ENCODE measurements at places on chromosomes 5 and 9.

- DNase-seq, result no peak
Observed at GRCh38 chr5:37663538-37663937, 176.3 kb downstream of the GDNF start.

DNA sequence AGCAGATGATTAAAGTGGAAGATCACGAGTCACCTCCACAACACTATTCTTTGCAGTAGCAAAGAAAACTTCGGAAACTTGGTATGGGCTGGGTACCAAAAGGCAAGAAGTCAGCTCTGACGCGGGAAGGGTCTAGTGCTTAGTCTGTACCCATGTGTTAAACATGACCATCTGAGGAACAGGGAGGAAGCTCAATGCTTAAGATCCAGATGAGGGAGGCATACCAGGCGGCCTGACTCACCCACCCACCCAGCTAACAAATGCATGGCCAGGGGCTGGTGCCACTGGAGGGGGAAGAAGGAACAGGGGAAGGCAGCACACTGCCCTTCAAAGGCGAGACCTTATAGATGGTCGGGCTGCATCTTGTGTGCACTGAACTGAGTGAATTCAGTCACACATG lies 41.8 kb downstream of the CAMSAP1 start:
- DNase-seq, result no peak

DNA sequence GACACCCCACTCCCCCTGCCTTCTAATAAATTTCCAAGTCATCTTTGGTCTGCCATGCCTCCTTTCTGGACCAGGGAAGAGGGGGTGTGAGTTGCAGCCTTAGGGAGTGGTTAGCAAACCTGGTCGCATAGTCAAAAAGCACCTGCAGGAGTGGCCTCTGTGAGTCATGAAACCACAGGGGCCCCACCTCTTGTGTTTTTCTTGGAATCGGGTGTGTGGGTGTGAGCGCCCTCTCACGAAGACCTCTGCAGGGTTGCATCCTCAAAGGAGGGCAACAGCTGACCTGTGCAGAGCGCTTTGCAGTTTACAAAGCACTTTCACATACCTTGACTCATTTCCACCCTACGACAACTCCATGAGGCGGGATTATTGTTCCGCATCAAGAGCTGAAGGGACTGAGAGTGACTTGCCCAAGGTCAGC lies 36.8 kb upstream of the TEX48 start:
- DNase-seq, result no peak

- no peak for DNase-seq
Observed at GRCh38 chr5:14665949-14666348, 1.4 kb downstream of the OTULIN start.

GRCh38 chr9:94287877-94288513 lies 28.9 kb downstream of the ZNF169 start:
- no peak for DNase-seq

GRCh38 chr5:133781436-133782225 lies 169.3 kb upstream of the FSTL4 start:
- no peak for DNase-seq

DNA sequence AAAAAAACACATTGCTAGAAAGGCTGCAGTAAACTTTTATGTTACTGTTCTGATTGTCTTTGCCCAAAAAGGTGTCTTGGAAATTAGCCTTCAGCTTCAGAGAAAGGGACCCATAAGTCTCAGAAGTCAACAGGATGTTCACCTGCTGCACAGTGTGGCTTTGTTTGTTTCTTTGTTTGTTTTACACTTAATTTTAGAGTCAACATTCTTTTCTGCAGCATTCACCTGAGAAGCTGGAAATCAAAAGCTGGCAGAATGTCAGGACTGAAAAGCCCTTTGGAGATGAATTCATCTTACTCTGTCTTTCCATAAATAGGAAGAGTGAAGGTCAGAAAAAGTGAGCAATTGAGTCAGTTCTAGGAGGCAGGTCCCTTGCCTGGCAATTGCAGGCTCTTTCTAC lies 170.0 kb downstream of the PAPPA start:
- DNase-seq, result no peak

GRCh38 chr5:137097203-137097602 lies 401.9 kb downstream of the SPOCK1 start:
- no peak for DNase-seq

GRCh38 chr9:111853450-111853827 lies 43.2 kb upstream of the UGCG start:
- DNase-seq, result no peak

DNA sequence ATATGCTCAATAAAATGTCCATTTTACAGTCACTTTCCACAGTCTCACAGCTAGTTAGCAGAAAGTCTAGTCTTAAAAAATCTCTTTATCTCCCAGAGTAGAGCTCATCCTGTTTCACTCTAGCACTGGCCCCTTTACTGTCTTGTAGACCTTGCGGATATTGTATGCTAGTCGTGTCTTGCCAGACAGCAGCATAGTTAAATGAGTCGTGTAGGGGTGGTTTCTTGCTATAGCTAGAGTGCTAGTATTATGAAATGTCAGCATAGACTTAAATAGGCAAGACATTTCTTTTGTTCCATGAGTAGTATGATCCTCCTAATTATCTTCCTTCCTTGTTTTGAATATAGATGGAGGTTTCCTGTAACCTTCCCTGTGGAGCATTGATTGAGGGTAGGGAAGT lies 77.4 kb downstream of the C7 start:
- DNase-seq, result no peak

DNA sequence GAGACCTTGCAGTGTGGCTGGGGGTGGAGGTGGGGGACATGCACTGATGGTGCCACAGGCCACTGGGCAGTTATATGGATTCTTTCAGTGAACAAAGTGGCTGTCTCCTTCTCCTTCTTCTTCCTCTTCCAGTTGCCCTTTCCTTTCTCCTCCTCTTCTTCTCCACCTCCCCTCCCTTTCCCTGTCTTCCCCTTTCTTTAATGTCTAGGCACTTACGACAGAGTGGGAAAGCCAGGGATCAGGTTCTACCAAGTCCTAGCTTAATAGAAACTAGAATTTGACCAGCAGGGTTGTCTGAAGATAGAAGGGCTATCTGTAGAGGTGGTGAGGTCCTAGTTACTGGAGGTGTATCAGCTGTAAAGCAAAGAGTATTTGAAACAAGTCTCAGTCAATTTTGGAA lies 62.8 kb downstream of the COL15A1 start:
- no peak for DNase-seq

DNA sequence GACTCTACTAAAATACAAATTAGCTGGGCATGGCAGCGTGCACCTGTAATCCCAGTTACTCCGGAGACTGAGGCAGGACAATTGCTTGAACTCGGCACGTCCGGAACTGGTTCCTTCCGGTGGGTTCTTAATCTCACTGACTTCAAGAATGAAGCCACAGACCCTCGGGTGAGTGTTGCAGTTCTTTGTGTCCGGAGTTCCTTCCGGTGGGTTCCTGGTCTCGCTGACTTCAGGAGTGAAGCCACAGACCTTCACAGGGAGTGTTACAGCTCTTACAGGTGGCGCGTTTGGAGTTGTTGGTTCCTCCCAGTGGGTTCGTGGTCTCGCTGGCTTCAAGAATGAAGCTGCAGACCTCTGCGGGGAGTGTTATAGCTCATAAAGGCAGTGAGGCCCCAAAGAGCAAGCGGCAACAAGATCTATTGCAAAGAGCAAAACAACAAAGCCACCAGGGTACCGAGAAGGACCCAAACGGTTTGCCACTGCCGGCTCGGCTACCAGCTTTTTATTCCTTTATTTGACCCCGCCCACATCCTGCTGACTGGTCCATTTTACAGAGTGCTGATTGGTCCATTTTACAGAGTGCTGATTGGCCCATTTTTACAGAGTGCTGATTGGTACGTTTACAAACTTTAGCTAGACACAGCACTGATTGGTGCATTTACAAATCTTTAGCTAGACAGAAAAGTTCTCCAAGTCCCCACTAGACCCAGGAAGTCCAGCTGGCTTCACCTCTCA lies 28.6 kb upstream of the SLC6A19 start:
- DNase-seq, result no peak

DNA sequence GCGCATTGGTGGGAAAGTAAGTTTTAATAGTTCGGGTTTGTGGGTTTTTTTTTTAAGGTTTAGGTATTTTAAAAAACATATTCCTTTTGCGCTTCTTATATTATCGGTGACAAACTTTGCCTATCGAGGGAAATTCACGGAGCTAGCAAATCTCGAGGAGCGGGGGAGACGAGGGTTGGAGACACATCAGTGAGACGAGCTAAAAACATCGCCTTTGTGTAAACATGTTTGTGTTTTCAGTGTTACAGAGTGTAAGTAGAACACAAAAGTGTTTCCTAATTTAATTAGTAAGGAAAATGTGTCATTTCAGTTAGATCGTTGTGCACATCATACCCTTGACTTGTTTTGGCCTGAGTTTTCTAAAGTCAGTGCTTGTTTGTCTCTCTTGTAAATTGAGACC lies 945 bp downstream of the BTF3 start:
- DNase-seq, result no peak

GRCh38 chr9:126390923-126391322 lies 64.3 kb downstream of the MVB12B start:
- DNase-seq, result no peak

- no peak for DNase-seq
Observed at GRCh38 chr9:93200989-93201334, 17.0 kb downstream of the WNK2 start.

GRCh38 chr9:125785248-125785751 lies 38.1 kb downstream of the PBX3 start:
- no peak for DNase-seq

DNA sequence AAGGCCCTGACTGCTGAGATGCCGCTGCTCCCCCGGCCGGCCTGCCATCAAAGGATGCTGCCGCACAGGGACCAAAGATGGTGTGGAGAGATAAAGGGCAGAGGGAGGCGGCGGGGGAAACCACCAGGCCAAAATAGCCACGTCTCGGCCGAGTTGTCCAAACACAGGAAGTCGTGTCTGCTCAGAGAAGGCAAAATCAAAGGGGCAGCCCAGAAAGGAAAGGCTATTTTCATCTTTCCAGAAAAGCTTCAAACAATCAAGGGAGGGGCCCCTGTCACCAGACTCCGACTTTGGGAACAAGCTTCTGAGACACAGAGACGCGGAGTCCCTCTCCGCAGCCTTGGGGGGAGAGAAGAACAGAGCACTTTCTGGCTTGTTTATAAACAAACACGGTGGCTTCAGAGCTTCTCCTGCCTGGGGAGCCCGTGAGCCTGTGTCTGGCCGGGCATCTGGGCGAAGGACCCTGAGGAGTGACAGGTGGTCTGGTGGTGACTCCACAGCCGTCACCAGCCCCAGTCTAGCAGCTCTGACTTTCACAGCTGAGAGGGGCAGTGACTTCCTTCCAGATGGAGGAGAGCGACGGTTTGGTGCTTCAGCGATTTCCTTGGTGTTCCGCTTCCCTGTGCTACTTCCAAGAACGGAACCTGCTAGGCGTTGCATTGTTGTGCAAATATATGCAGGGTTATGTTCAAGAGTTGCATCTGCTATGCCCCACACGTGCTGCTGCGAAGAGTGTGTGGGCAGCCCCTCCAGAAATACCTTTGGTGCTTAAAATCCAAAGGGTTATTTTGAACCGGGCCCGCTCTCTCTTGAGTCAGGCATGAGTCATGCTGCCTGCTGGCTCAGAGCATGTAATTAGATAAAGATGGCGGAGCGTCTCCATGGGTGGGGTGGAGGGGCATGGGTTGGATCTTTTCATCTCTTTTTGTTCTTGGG lies 24.0 kb downstream of the ADAMTSL2 start:
- peak; percentile 44 for DNase-seq

DNA sequence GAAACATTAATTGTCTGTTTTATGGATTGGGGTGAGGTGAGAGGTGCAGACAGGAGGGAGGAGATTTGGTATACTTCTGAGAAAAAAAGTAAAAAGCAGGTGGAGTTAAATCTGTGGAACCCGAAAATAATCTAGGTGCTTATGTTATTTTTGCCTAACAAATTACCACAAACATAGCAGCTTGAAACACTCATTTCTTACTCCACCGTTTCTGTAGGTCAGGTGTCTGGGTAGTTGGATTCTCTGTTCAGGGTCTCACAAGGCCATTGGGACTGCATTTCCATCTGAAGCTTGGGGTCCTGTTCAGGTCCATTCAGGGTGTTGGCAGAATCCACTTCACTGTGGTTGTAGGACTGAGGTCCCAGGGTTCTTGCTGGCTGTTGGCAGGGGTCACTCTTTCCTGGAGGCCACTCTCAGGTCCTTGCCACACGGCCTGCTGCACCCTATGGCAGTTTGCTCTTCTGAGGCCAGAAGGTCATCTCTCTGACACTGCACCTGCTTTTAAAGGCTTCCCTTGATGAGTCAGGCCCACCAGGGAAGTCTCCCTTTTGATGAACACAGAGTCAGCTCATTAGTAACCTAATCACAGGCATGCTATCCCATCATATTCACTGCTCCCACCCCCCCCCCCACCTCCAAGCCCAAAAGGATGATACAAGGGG lies 82.2 kb downstream of the TRIO start:
- DNase-seq, result no peak

GRCh38 chr9:113879318-113879717 lies 3.2 kb downstream of the ZNF618 start:
- no peak for DNase-seq

- no peak for DNase-seq
Observed at GRCh38 chr5:33764786-33765185, 127.0 kb downstream of the ADAMTS12 start.

DNA sequence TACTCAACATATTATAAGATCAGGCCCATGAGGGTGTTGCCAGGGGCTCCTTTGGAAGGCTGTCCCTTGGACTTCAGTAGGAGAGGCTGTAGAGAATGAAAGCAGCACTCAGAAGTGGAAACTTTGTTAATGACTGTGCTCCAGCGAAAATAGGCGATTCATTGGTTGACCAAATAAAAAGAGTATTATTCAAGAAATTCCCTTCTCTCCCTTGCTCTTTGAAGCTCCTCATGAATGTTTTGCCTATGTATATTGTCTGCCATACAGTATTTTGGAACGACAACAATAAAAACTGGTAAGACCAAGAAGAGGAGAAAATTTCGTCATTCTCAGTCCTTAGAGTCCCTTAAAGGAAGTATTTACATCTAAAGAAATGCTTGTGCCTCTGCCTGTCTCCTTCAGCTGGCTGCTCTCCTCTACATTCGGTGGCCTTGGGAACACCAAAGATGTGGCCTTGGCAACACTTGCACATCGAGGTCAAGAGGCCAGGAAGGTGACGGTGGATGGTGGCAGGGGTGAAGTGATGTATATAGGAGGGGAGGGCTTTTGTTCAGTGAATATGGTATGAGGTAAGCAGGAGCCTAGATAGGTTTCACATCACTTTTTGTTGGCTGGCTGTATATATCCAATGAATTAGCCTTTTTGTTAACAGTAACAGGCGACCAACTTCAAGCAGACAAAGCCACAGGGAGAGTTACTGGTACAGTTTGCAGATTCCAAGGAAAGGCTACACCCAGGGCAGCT lies 95.0 kb upstream of the ACTBL2 start:
- DNase-seq, result no peak

GRCh38 chr9:35470894-35471293 lies 19.0 kb upstream of the RUSC2 start:
- no peak for DNase-seq

All from HS-5 (cell line).